Panc1 (cell line): ENCODE measurements at places on chromosomes 7 and 10. TPM values are rescaled to one million over a fixed set of nuclear protein-coding genes. Genes with fewer than 3 reads are reported as not detected.
A peak's percentile ranks its signal among the peaks of the same experiment; 100 is the strongest.

DNA sequence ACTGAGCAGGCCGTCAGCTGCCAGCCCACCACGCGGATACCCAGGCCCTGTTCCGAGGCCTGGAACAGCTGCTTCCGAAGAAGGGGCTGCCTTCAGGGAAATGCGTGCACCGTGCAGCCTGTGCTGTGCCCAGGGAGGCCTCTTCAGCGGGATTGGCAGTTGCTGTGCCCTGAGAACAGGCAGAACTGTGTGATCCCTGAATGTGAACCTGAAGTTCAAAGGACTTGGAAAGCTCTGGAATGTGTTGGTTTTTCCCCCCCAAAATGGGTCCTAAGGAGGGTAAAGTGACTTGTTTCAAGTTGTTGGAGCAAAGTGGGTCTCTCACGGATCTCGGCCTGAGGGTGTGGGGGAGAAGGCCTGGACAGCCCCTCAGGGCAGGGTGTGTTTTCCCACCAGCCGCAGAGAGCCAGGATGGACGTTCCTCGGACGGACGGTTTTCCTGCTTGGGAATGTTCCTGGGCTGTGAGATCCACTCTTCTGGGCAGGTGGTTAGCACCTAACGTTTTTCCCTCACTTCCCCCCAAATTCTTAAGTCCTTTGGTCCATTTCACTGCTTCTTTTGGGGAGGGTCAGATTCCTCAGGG lies 2.1 kb downstream of the SPRN start:
- H3K4me1 ChIP-seq: peaks cover 21% of the 10 kb centered on the region
- H3K27ac ChIP-seq: no peak overlapping the region
- no peaks in the 10 kb centered on the region for H3K27me3 ChIP-seq
- no peak for DNase-seq
- no peak overlapping the region for H3K4me3 ChIP-seq

Gene AGBL3
- 2.5 TPM for total RNA-seq

- no peaks in the 10 kb centered on the region for H3K27me3 ChIP-seq
- no peak for DNase-seq
- no peaks in the 10 kb centered on the region for H3K4me1 ChIP-seq
- H3K27ac ChIP-seq: no peak overlapping the region
Measured at GRCh38 chr10:91471602-91472001, 61.5 kb downstream of the HECTD2 start.

Gene MUC3A
- 24.7 TPM for total RNA-seq

Gene PRRT4
- total RNA-seq: 0.77 TPM

DNA sequence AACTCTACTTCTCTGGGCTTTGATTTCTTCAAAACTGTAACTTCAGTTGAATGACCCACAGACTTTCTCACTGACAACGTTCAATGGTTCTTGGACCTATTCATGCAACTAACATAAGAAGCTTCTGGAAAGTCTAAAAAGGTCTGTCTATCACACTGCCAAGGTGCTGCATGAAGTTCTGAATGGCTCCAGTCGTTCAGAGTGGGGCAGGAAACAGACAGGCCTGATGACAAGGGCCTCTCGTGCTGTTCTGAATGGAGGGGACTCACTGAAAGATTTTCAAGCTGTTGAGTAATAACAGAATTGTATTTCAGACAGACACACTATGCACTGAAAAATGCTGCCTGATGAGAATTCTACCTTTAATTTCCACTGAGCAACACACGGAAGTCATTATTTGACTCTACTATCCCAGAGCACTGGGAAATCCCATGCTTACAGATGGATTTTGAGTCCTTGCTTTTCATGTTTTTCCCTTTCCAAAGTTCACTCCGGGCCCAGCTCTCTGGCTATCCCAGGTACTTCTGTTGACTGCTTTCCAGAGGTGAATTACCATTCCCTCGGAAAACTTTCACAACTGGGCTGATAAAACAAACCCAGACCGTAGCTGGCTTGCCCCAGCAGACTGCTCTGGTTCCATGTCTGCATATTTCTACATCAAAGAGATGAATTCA lies 204.9 kb upstream of the FRMD4A start:
- H3K4me1 ChIP-seq: no peaks in the 10 kb centered on the region
- no peak overlapping the region for H3K4me3 ChIP-seq
- no peaks in the 10 kb centered on the region for H3K27me3 ChIP-seq
- no peak overlapping the region for H3K27ac ChIP-seq

Gene KCTD7
- total RNA-seq: 28.0 TPM

DNA sequence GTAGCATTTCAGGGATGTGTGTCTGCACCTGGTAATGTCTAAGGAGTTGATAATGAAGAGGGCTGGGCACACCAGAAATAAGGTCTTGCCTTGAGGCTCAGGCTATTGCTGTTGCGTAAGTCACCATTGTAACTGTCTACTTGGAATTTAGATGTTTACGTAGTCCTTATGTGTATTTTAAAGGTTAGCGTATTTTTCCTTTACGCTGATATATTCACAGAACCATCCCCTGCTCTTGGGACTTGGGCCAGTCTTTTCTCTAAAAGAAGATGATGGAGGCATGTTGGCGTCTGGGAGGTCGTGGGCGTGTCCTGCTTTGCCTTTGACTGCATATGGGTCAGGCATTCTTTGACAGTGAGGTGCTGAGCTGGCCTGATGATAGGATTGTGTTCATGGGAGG lies 14.7 kb downstream of the WDR37 start:
- H3K4me1 ChIP-seq: no peaks in the 10 kb centered on the region
- DNase-seq: no peak

DNA sequence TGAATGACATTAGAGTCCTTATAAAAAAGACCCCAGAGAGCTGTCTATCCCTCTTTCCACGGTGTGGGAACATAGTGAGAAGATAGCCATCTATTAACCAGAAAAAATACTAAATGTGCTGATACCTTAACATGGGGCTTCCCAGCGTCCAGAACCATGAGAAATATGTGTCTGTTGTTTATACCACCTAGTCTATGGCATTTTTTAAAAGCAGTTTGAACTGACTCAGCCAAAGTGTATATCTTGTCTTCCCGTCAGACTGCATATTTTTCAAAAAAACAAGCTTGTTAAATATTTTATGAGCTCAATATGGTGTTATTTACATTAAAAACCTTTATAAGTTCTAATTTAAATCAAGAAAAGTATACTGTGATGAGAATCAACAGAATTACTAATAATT lies 255.3 kb downstream of the HGF start:
- H3K36me3 ChIP-seq: no peaks in the 10 kb centered on the region
- no peak overlapping the region for H3K27ac ChIP-seq
- DNase-seq: no peak

DNA sequence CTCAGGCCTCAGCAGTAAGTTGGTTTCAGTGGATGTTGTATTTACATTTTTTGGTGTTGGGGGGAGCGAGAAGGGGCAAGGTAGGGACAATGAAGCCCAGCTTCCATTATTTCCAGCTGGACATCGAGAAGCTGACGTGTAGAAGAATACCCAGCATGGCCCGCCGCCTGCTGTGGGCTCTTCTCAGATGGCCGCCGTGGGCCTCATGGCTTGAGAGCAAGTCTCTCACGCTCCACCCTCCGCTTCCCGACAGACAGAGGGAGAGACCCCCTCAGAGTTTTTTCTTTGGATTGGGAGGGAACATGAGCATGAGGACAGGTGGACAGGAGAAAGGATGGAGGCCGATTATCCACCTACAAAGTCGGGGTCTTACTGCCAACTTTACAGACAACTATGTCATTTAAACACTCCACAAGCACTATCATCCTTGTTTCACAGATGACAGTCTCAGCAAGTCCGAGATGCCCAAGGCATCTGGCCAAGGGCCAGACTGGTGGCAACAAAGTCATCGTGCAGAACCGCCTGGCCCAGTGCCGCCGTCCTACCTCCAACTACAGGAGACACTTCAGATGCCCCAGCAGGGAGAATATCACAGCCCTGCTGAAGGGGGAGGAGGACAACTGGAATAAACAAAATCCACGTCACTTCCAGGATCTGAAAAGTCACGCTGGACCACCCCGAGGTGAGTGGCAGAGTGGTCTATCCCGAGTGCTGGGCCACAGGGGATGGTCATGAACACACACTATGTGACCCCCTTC lies 195.9 kb downstream of the DIP2C start:
- no peak overlapping the region for H3K27ac ChIP-seq
- no peaks in the 10 kb centered on the region for H3K27me3 ChIP-seq
- no peak for DNase-seq
- no peak overlapping the region for H3K4me3 ChIP-seq
- H3K36me3 ChIP-seq: no peaks in the 10 kb centered on the region
- H3K4me1 ChIP-seq: no peaks in the 10 kb centered on the region

DNA sequence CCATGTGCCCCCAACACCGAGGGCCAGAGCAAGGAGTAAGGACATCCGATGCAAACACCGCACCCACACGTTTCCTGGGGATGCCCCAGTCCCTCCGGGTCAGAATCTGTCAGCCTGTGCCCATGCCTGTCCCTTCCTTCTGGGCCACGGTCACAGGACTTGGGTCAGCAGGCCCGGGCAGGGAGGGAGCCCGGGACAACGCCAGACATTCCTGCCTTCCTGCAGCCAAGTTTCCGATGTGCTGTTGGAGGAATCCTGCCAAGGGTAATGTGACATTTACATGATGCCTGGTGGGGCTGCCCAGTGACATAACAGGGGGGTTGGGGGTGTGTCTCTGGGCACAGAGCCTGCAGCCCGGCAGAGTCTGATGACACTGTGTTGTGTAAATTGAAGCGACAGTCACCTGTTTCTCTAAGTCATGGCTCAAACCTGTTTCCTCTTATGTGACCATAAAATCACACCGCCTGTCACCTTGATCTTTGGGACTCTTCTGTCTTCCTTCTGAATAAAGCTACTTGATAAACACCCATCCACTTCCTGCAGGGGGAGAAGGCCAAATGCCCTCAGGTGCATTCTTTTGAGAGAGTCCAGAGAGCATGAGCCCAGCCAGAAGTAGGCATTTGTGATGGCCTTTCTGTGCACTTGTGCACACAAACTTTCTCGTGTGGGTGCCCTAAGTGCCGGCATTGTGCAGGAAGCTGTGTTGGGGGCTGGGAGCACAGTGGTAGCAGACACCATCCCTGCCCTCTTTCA lies 175.3 kb upstream of the RHEB start:
- no peaks in the 10 kb centered on the region for H3K27me3 ChIP-seq
- H3K4me3 ChIP-seq: no peak overlapping the region
- DNase-seq: no peak

DNA sequence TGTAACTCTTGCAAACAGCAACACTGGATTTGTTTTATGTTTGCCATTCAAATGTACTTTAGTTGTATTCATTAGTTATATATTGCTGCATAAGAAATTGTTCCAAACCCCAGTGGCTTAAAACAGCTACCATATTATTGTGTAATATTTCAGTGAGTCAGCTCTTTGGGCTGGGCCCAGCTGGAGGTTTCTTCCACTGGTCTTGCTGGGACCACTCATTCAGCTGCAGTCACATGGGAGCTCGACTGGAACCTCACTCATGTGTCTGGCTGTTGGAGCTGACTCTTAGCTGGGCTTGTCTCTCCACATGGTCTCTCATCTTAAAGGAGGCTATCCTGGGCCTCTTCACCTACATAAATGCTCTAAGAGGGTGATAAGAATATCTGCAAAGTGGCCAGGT lies 23.2 kb upstream of the PIP4K2A start:
- H3K4me3 ChIP-seq: no peak overlapping the region
- no peaks in the 10 kb centered on the region for H3K27me3 ChIP-seq
- no peak overlapping the region for H3K27ac ChIP-seq
- no peaks in the 10 kb centered on the region for H3K4me1 ChIP-seq

DNA sequence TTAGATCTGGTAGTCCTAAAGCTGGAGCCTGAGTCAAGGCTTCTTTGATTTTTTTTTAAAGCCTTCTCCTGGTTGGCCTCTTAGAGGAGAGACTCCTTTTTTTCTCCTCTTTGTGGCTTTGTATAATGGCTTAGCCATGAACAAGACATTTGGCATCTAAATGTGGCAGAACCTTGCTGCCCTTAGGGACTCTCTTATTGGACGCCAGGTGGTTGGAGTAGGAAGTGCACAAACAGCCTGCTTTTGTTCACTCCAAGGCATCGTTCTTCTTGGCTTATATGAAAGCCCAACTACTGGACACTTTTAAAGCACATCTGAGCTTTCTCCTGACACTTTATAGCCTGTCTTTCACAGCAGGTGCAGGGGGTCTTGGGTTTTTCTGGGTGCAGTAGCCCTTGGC lies 25.0 kb downstream of the ZPBP start:
- H3K4me3 ChIP-seq: no peak overlapping the region
- H3K27ac ChIP-seq: no peak overlapping the region
- no peaks in the 10 kb centered on the region for H3K36me3 ChIP-seq
- DNase-seq: no peak

DNA sequence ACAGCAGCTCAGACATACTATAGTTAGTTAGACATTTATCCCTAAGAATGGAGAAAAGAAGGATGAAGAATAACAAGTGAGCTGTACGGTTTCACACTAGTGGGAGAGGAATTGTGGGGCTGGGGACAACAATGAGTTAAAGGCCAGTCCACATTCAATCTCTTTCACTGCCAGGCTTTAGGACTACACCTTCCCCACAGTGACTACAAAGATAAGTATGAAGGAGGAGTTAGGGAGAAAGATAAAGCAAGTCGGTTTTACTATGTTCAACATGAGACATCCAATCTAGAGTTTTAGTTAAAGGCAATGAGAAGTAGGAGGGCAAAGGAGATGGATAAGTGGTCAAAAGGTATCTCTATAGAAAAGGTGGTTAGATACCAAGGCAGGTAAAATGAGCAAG lies 16.3 kb downstream of the ARHGAP12 start:
- H3K36me3 ChIP-seq: no peaks in the 10 kb centered on the region
- H3K27me3 ChIP-seq: no peaks in the 10 kb centered on the region
- peaks cover 29% of the 10 kb centered on the region for H3K4me1 ChIP-seq
- H3K27ac ChIP-seq: peak overlapping the region; percentile 42; the same call in 1 of the 2 replicates

DNA sequence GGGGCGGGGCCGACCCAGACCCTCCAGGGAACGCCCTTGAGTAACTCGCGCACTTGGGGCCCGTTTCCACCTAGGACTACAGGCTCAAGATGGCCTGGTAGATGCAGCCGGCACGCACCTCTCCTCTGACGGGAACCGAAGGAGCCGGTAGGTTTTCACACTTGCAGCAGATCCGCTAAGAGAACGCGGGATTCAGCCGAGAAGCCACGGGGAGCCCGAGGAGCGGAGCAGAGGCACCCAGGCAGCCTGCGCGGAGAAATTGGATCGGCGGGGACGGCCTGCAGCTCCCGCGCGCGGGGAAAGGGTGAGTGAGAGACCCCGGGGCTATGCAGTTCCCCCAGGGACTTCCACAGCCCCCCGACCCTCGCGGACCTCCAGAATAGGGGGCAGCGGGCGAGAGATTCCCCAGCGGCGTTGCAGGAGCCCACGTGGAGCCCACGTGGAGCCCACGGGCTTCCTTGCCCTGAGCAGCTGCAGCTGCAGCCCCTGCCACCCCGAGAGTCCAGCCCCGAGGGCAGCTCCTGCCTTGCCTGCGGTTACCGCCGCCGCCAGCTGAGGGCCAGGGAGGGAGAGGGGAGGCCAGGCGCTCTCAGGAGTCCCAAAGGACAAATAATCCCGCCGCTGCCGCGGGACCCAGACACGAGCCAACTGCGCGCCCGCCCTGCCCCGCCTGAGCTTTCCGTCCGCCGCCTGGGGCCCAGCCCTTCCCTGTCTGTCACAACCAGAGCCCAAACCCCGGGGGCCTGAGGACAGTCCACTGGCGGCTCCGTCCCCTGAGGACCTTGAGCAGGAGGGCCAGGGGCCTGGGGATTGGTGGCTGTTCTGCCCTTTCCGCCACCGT lies 13.1 kb downstream of the IFT22 start:
- DNase-seq: no peak
- peak overlapping the region; percentile 59 for H3K27ac ChIP-seq
- no peaks in the 10 kb centered on the region for H3K36me3 ChIP-seq
- H3K4me3 ChIP-seq: peak overlapping the region; percentile 54

GRCh38 chr10:111131168-111131799 lies 54.5 kb downstream of the ADRA2A start:
- no peak overlapping the region for H3K4me3 ChIP-seq
- no peak for DNase-seq
- peaks cover 12% of the 10 kb centered on the region; the same call in 1 of the 2 replicates for H3K27me3 ChIP-seq
- no peaks in the 10 kb centered on the region for H3K36me3 ChIP-seq
- H3K27ac ChIP-seq: no peak overlapping the region

Gene ZWINT
- 85.8 TPM for total RNA-seq

Gene TBATA
- not detected for total RNA-seq
